NCI-H226 (cell line): ENCODE measurements at places on chromosomes 6 and 20.

- DNase-seq, result no peak
Measured at GRCh38 chr6:144909753-144910285, 624.7 kb downstream of the UTRN start.

GRCh38 chr6:39113788-39114187 is 1.2 kb downstream of the SAYSD1 start:
- no peak for DNase-seq

GRCh38 chr6:113630738-113631535 is 226.2 kb upstream of the MARCKS start:
- peak; percentile 63 for DNase-seq

- no peak for DNase-seq
Measured at GRCh38 chr6:17612048-17612447, 11.9 kb downstream of the FAM8A1 start.

DNA sequence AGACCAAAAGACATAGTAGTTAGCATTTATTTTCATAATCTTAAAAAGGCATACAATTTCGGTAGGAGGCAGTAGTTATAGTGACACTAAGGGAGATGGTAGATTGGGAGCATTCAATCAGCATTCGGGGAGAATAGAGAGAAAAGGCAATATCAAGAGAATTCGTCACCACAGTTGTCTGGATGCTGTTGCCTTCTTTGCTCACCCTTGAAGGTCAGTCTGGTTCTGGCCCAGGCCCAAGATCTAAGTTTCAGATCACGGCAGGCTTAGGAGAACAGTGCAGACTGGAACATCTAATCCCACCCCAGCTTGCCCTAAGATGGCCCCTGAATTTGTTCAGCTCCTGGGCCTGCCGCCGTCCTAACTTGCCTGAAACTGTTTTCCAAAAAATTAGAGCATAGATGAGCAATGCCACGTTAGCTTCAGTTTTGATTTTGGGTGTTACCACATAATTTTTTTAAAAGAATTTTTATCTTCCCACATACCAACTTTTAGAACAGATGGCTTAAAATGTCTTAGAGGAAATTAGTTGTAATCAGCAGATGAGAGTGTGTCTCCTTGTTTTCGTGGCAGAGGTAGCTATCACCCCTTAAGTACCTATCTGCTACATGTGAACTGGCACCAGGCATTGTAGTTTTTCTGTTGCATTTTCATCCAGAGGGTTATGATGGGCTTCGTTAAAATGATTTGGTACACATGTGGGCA is 8.3 kb upstream of the CEP85L start:
- DNase-seq, result no peak

DNA sequence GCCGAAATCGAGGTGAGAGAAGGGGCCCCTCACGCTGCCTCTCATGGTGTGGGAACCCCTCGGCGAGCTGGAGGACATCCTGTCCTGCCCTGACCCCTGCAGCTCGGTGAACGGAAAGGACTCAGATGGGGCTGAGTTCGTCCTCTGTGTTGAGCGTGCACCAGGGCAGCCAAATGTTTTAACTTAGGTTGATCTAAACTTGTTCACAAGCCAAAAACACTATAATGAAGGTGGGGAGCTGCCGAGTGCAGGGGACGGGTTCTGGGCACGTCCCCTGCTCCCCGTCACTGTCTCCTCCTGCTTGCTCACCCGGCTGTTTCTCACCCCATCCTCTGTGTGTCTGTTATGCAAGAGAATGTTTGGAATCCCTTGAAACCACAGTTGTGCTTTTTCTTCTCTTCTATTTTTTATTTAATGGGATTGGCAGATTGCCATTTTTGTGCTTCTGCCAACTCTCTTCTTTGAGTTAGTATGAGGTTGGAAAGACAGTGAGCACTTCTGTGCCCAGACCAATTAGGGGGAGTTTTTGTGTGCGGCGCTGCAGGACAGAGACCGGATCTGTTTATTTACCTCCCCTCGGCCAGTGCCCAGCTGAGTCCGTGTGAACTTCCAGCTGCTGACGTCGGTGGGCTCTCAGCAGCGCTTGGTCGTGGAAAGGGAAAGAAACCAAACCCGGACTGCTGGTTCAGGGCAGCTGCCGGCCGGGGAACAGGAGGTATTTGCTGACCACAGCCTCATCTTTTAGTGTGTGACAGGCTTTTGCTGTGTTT is 158.1 kb downstream of the DTNBP1 start:
- DNase-seq, result peak; percentile 90

DNA sequence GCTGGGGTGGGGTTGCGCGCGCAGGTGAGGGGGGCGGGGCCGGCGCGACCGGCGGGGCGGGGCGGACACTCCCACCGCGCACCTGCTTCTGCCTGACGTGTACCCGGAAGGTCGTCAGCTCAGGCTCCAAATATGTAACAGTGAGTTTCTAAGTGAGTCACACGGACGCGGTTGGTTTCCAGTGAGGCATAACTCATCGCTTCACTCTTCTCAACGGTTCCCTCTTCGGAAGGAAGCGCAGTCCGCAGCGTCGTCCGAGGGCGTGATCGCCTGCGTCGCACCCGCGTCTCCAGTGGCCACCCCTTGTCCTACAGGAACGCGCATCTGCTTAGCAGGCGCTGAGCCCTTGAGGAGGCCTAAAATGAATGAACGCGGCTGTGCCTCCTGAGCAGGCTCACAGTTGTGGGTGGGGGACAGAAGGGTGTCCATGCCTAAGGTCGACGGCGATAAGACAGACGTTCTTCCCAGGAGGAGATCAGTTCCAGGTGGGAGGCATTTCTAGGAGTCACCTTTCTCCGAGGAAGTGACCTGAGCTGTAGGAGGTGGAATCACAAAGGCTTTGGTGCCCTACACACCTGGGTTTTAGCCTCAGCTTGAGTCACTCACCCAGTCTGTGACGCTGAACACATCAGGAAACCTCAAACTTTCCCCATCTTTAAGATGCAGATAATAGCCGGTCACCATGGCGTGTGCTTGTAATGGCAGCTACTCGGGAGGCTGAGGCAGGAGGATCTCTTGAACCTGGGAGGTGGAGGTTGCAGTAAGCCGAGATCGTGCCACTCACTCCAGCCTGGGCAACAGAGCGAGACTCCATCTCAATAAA is 50.9 kb upstream of the EZR start:
- peak; percentile 98 for DNase-seq

DNA sequence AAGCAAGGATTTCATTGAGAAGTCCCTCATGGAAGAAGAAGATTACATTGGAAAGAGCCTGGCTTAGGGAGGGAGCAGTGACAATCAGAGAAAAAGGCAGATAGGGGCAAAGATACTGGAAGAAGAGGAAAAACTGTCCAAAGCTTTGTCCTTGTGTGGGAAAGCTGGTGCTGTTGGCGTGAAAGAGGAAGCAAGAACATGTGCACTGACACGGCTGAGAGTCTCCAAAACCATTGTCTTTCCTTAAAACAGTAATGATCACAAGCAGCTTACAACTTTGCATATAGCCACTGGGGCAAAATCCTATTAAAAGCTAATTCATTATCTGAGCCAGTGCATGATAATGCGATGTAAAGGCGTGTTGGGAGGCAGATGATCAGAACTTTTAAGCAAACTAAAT is 85.1 kb upstream of the ESR1 start:
- no peak for DNase-seq

GRCh38 chr20:60240415-60240814 is 282.2 kb downstream of the CDH26 start:
- no peak for DNase-seq

GRCh38 chr20:46408281-46408731 is 1.9 kb upstream of the ELMO2 start:
- DNase-seq, result no peak

DNA sequence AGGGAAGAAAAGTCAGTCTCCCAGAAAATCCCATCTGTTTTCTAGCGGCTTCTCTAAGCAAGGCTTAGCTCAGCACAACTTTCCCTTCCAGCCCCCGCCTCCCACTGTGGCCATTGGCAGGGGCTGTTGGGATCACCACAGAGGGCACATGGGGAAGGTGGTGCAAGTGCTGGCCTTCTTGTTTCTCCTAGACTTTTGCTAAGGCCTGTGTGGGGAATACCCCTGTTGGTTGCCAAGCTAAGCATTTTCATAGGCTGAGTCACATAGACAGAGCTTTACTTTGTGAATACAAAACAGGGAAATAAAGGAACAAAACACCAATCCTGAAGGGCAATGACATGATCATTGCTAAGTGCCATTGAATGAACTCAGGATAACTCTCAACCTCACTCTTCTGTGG is 32.4 kb upstream of the TIAM2 start:
- DNase-seq, result peak; percentile 62

- no peak for DNase-seq
Measured at GRCh38 chr6:133999305-133999704, 46.3 kb downstream of the TBPL1 start.
